ENCODE measurements at places on chromosomes 7 and 10.
A peak's percentile ranks its signal among the peaks of the same experiment; 100 is the strongest.

DNA sequence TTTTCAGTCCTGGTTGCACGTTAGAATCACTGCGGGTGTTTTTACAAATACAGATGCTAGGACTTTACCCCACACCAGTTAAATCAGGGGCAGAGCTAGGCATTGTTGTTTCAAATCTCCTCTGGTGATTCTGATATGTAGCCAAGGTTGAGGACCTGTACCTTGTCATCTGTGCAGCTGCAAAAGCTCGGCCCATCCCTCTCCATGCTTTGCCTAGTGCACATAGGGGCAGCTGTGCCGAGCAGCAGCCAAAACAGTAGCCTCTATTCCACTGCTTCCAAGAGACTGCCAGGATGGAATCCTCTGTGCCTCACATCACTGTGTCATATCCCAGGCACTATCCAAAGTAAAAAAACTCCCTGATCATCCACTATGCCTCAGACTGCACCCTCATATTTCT lies 181.3 kb downstream of the CDK14 start:
- DNase-seq = no peak

- peak; percentile 6 for DNase-seq
Observed at GRCh38 chr10:113947184-113948041, 93.0 kb downstream of the NHLRC2 start.

- peak; percentile 26 for DNase-seq
Observed at GRCh38 chr7:115068220-115068619, 146.3 kb downstream of the MDFIC start.

DNA sequence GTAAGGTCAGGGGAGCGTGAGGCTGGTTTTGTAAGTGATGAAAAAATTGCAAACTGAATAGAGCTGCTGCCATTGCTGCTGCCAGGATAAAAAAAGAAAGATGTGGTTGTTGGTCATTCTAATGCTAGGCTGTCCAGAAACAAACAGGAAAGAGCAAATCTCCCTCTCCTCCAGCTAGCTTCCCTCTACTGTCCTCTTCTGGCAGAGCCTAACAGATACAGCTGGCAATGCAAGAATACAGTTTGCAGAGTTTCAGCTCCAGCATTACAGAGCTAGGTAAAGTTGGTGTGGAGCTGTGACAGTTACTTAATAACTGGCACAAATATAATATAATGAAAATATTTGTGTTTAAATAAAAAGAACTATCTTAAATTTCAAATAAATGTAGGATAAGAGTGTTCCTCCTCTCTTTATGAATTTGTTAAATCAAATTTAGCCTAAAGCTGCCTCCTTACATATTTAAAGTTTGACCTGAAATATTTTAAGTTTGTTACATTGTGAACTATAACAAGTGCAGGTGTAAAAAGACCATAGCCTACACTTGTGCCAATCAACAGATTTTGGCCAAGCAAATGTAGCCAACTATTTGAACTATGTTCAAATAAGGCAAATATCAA lies 407.7 kb downstream of the SH2D4B start:
- no peak for DNase-seq

DNA sequence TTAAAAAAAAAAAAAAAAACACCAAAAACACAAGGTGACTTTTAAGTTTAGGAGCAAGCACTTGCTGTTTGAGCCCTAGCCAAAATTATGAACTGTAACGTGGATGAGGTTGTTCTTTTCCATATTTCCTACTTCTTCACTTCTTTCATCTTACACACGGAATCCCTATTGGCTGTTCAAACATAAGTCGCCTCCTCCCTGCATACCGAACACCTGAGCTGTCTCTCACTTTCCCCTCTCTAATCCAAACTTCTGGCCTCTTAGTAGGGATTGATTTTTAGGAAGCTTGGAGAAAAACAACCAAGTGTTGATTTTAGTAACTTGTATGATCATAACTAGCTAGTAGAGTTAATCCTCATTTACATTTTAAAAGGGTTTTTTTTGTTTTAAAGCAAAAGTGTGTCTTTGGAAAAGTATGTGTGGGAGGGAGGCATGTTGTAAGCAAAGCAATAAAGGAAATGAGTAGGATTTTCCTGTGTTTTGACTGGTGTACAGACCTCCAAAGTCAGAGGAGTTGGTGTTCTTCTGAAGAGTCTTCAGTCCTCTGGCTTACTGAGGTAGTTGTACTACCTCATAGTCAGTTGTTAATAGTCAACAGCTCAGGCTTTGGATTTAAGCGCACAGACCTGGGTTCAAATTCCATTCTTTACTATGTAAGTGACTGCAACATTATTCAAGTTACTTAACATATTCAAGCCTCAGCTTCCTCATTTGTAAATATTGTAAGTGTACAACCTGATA lies 39.3 kb downstream of the RABGEF1 start:
- no peak for DNase-seq

- DNase-seq = no peak
Observed at GRCh38 chr7:36131499-36131898, 21.6 kb upstream of the EEPD1 start.

- DNase-seq = no peak
Observed at GRCh38 chr7:2028733-2029132, 204.0 kb downstream of the MAD1L1 start.
